Cardiac septum (tissue), 1 donor: ENCODE measurements at places on chromosomes 2 and 18. TPM values are rescaled to one million over a fixed set of nuclear protein-coding genes. Genes with fewer than 3 reads are reported as not detected.

The SLC16A14 gene
- 2.0 TPM for total RNA-seq

The PJVK gene
- total RNA-seq = 1.6 TPM

The CIB4 gene
- total RNA-seq = not detected

The AOX1 gene
- total RNA-seq = 1.5 TPM

The UGT1A8 gene
- total RNA-seq = not detected
